Activated naive CD4-positive, alpha-beta T cell treated with Interleukin-2 at 50 U/mL for 16 hours (primary cell): ENCODE measurements at places on chromosomes 2 and 18.

DNA sequence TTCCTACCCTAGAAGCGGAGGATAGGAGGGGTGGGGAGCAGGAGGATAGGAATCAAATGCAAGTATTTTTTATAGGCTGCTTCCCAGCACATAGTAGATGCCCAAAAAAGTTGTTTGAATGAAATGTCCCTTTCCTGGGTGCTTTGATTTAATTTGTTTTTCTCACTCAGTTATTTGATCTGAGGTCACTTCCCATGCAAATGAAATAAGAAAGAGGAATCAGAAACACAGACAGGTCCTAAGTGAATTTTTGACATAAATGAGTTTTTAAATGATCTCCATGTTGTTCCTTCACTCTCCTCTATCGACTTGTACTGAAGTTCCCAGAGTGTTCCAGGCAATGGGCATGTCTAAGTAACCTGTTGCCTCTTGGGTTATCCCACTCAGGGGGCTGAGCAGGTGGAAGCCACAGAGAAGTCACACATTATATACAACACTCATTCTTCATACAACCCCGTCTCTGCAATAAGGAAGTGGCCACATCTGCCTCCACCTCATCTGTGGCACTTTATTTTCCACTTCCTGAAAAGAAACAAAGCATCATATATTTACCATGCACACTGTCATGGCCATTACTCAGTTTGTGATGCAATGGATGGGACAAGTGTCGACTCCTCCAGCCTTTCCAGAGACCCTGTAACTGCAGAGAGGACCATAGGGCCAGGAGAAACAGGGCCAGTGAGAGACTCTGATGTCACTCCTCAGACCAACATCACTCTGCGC lies 81.9 kb upstream of the ZNF397 start:
- DNase-seq: no peak

GRCh38 chr2:117631152-117631945 lies 183.1 kb upstream of the DDX18 start:
- DNase-seq: no peak

DNA sequence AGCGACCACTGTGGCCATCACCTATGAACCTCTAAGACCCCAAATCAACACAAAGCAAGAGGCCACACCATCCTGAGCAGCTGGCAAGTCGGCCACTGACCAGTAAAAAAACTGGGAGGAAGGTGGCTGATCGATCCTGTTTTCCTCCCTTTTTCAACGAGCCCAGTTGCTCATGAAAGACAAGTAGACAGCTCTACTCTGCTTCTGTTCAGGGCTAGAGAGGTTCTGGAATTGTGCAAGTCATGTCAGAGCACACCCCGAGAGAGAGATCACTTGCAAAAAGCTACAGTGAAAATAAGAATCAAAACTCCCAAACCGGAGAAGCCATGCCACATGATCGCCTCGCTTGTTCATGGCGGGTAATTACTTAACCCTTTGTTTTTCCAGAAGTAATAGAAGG lies 34.6 kb downstream of the ZNF516 start:
- DNase-seq: no peak

DNA sequence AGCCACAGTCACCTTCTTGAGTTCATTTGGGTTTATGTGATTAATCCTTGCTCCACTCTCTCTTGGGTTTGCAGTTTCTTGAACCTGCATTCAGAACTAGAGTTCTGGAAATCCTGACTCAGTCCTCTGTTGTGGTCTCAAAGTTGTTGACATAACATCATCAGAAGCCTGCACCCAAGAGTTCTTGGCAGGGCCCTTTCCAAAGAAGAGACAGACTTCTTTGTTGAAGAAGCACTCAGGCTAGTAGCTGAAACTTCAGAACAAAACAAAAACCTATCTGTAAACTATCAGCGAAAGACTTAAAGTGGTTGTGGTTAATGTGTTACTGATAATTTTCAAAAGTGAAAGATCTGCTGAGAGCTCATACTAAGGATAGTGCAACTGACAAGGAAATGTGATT lies 120.8 kb downstream of the FAM168B start:
- no peak for DNase-seq
